Esophagus muscularis mucosa (tissue), 4 donors: ENCODE measurements at places on chromosomes 13 and 19. TPM values are rescaled to one million over a fixed set of nuclear protein-coding genes. Genes with fewer than 3 reads are reported as not detected.

Gene FCAR
- total RNA-seq, result 1.4 TPM

Gene NCCRP1
- total RNA-seq, result 0.42 TPM

- no peak for DNase-seq
These were observed 1.3 kb downstream of the ZNF175 start for GRCh38 chr19:51572410-51572809.

DNA sequence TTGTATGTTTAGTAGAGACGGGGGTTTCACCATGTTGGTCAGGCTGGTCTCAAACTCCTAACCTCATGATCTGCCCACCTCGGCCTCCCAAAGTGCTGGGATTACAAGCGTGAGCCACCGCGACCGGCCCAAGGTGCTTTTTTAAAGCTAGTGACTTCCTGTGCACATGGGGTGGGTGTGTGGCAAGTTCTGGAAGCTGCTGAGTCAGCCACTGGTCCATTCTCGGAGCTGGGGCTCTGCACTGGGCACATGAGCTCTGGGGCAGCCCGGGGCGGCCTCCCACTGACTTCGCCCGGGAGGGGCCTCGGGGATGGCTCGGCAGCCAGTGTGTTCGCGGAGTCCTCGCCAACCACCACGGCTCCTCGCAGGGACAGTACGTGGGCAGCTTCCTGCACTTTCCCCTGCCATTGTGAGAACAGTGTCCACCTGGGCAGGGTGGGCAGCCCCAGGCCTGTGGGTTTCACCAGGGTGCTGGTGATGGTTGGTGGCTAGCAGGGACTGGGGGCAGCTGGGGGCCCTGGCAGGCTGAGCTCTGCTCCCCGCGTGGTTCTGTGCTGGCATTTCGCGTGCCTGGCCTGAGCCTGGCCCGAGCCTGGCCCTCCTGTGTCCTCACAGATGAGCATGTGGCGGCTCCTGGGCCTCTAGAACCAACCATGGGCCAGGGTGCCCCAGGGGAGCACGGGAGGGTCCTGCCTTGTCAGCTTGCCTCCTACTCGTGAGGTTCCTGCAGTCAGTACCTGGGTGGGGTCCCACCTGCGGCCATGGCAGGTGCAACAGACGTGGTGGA, 12.2 kb downstream of the CBARP start:
- no peak for DNase-seq

- no peak for DNase-seq
These were observed 57.9 kb upstream of the DACH1 start for GRCh38 chr13:71924931-71925330.

DNA sequence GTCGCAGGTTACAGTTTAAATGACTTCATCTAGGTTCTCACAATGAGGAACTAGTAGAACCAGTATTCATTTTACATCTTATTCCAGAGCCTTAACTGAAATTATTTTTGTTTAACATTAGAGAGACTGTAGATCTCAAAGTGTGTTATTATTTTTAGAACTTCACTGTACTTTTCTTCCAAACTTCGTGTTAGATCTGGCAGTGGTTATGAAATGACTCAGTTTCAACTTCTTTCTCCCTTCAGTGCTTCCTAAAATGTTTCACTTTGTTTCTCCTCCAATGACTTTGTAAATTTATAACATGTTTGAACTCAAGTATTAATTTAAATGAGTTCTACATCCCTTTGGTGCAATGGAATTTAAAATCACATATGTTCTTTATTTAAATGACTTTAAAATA, 139.3 kb downstream of the PCDH9 start:
- no peak for DNase-seq

Gene ZNF665
- total RNA-seq, result 3.8 TPM

Gene CD320
- 63.2 TPM for total RNA-seq

Gene HS6ST3
- 7.9 TPM for total RNA-seq

- peak; percentile 57 for DNase-seq
These were observed 536.0 kb downstream of the MYO16 start for GRCh38 chr13:109165417-109165904.

DNA sequence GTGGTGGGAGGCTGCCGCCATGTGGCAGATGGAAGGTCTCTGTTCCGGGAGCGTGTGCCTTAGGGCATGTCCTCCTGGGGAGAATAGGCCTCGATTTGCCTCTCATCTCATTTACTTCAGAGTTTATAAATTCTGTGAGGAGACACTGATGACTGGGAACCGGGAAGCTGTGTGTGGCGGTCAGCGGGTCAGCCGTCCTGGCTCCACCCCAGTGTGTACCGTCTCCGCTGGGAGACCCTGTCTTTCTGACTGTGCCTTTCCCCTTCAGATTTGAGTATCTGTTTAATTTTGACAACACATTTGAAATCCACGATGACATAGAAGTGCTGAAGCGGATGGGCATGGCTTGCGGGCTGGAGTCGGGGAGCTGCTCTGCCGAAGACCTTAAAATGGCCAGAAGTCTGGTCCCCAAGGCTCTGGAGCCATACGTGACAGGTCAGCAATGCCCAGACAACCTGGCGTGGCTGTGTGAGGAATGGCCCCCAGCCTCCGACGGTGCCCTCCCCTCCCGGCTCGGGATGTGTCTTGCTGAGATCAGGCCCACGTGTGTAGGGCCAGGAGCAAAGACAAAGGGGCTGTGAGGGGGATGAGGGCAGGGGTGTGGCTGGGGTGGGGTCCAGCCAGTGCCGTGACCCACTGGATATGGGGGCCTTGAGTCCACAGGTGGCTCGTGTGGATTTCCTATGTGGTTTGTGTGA, 21.6 kb downstream of the ATP4B start:
- DNase-seq, result no peak

Gene ZNF556
- total RNA-seq, result 0.42 TPM

DNA sequence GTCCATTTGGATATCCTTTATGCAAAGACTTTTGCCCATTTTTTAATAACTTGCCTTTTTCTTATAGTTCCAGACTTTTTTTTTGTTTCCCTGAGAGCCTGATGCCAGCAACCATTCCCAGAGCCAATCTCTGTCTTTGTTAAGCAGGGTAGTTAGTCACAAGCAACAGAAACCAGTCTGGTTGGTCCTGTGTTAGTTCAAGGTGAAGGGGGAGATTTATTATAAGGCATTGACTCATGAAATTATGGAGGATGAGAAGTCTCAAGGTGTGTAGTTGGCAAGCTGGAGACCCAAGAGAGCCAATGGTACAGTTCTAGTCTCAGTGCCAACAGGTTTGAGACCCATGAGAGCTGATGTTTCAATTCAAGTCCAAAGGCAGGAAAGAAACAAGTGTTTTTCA, 33.0 kb downstream of the GPR12 start:
- no peak for DNase-seq

- DNase-seq, result peak; percentile 89
These were observed 58.9 kb downstream of the SPACA7 start for GRCh38 chr13:112434937-112435523.

- no peak for DNase-seq
These were observed 384 bp downstream of the TRAPPC2B start for GRCh38 chr19:57363688-57364181.

DNA sequence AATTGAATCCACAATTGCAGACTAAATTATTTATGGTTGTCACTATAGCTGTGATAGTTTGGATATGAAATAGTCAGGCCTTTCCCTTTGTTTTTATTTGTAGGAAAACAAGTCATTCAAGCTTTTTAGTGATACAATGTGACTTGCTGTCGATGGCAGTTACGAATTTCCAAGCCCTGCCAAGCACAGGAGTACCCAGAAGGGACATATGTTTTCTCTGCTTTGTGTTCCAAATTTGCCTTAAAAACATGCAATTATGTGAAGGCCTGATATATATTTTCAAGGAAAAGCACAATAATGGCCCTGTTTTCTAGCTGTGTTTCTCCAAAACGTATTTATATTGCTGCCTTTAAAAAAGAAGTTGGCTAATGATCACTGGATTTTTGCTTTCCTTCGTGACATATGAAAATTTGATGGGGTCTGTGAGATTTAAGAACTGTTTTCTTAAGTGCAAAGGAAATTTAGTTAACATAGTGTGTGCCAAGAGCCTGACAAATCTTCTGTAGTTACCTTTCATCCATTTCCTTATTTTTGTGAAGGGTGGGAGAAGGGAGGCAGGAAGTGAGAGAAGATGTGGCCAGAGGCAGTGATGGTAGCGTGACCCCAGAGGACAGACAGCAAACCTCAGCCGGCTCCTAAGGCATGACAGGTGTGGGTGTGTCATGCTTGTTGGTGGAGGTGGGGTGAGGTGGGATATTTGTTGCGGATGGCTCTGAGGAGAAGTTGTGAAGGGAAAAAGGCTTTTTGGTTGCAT, 79.6 kb downstream of the TEX26 start:
- DNase-seq, result no peak

DNA sequence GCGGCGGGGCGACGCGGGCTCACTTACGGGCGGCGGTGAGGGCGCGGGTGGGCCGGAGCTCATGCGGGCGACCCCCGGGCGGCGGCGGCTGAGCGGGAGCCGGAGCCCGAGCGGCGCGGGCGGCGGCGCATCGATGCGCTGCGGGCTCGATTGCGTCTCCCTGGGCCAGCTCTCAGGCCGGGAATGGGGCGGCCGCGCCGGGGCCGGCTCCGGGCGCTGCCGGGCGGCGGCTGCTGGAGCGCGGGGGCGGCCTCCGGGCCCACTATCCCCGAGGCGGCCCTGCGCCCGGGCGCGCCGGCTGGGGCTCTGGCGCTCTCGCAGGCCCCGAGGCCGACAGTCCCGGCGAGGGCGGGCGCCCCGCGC, 1.4 kb upstream of the TSHZ3 start:
- no peak for DNase-seq

DNA sequence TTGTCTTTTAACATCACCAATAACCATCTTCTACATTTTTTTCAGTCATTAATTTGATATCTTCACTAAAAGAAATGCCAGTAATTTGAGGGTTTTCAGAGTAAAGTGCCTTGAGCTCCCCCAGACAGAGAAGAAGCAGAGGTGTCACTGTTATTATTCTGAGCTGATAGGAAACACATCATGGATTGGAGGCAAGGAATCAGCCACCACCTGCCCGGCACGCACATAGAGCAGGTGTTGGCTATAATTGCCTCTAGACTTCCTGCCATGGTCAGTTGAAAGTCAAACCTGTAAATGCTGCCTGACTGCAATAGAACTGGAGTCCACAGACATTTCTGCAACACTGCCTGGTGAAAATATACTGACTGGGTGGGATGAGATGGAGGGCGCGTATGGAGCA, 776.6 kb downstream of the UQCRFS1 start:
- no peak for DNase-seq

- DNase-seq, result no peak
These were observed at the start of gene PTPRH for GRCh38 chr19:55208880-55209692. Gene PTPRH (minus strand): TSS chr19:55209501. CDS start chr19:55209433, 68 bp downstream.

Gene NCAN
- not detected for total RNA-seq

DNA sequence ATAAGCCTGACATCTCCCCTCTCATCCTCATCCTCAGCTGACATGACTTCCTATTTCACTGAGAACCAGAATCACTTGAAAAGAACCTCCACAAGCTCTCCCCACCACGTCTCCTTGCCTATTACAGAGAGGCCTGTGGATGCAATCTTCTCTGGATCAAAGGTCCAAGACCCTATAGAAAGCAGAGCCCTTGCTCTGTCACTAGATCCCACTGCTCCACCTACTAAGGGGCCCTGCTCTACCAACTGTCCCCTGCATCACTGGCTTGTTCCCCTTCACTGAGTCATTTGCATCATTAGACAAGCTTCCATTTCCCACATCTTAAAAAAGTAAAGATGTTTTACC, 40.8 kb downstream of the RCBTB2 start:
- DNase-seq, result no peak

GRCh38 chr19:57606931-57607330, 7.1 kb upstream of the ZNF134 start:
- DNase-seq, result no peak

DNA sequence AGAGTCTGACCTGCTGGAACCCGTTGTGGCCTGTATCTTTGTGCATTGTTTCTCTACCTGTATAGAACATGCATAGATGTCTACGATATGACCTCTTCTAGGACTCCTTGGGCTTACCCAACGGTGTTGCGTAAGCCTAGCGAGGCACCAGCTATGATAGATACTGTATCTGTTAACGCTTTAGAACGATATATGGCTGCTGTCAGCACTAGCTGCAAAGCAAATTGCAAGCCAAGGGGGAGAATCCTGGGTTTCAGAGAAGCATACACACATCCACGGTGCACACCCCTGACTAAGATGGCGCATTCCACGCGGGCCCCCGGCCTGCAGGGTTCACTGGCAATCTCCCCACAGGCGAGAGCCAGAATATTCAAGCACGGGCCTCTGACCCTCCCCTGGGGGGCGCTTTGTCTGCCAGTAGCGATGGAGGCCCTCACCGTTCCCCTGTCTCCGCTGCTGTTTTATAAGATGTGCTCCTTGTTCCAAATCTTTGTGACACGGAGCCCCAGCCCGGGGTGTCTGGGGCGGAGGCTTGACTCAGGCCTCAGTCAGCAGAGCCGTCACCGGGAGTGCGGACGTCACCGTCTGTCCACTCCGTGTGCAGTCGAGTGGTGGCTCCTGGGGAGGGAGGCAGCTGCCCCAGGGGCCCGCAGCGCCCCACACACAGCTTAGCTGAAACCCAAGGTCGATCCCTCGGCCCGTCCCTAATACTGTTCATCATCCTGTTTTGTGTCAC, 12.9 kb upstream of the RPS15 start:
- DNase-seq, result no peak

GRCh38 chr19:22026687-22027086, 15.9 kb upstream of the ZNF208 start:
- DNase-seq, result no peak

GRCh38 chr13:66778461-66778860, 451.7 kb downstream of the PCDH9 start:
- no peak for DNase-seq

GRCh38 chr19:23699521-23699860, 12.5 kb upstream of the ZNF675 start:
- DNase-seq, result no peak

DNA sequence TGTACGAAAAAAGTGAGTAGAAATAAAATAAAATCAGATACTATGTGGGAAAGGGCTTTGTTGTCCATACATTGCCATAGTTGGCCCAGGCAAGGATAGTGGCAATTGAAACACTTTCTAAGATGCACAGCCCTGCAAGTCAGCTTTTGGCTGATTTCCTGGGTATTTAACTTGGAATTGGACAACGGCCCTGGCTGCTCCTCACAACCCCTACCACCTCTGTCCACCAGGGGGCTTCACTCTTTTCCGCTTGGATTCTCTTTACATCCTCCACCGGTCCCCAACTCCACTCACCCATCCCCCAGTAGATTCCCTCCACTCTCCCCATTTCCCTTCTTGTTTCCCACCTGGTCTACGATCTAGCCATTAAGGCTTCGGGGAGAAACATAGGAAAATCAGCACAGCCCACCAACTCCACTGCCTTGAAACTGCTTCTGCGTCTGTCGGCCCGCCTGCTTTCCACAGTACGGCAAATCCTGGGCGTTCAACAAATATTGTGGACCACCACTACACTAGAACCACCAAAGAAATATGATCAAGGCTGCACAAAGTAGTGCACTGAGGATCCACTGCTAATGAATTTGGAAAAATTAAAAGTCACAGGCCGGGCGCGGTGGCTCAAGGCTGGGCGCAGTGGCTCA, 48.6 kb upstream of the GTF3A start:
- no peak for DNase-seq

Gene MAB21L1
- total RNA-seq, result 0.83 TPM

- DNase-seq, result no peak
These were observed 83.9 kb downstream of the GNG7 start for GRCh38 chr19:2618611-2619010.

DNA sequence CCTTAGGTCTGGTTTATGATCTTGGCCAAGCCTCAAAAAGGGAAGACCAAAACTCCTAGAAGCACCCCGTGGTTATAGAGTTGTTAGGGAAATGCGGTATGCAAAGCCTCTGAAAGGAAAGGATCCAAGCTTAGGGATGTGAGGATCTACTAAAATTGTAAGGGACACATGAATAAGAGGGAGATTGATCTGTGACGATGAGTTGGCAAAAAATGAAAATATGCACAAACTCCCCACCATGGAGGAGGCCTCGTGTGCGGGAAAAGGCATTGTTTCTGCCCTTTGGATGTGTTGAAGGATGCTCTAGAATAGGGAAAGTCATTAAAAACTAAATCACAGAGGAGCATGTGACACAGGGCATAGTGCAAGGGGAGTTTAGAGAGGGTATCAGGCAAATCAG, 88.7 kb upstream of the UBL3 start:
- no peak for DNase-seq
